Body of pancreas (tissue), 4 donors: ENCODE measurements at places on chromosomes 7 and 10. TPM values are rescaled to one million over a fixed set of nuclear protein-coding genes. Genes with fewer than 3 reads are reported as not detected.

ST8SIA6 gene
- total RNA-seq: not detected

- H3K4me1 ChIP-seq: no peaks in the 10 kb centered on the region
- H3K27ac ChIP-seq: no peak overlapping the region
- no peak overlapping the region for H3K4me3 ChIP-seq
- no peaks in the 10 kb centered on the region for H3K36me3 ChIP-seq
These were observed 311.0 kb downstream of the GPAM start for GRCh38 chr10:111872591-111872990.

DNA sequence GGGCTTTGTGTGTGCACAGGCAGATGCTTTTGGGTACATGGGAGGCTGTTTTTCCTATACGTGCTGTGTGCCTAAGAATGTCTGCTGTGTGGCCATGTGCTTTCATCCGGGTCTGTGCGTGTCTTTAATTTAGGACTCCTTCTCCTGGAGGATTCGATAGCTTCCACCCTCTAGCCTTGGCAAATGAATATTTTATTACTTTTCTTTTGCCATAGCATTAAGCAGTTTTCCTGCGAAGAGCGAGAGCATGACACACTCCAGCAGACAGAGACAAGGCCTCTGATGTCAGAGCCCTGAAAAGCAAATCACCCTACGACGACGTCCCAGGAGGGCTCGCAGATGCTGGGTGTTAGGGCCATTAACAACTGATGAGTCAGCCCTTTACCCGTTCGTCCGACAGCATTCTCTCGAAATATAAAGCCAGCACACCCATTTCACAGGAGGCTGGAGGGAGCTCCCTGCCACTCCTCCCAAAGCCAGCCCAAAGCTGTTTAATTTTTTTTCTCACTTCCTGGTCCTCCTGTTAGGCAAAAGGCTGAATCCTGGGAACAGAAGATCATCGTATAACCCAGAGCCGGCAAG, 311.3 kb upstream of the ZMIZ1 start:
- H3K27ac ChIP-seq: no peak overlapping the region
- H3K4me3 ChIP-seq: no peak overlapping the region
- no peaks in the 10 kb centered on the region for H3K27me3 ChIP-seq
- H3K36me3 ChIP-seq: no peaks in the 10 kb centered on the region
- DNase-seq: no peak
- peaks cover 16% of the 10 kb centered on the region for H3K4me1 ChIP-seq

DNA sequence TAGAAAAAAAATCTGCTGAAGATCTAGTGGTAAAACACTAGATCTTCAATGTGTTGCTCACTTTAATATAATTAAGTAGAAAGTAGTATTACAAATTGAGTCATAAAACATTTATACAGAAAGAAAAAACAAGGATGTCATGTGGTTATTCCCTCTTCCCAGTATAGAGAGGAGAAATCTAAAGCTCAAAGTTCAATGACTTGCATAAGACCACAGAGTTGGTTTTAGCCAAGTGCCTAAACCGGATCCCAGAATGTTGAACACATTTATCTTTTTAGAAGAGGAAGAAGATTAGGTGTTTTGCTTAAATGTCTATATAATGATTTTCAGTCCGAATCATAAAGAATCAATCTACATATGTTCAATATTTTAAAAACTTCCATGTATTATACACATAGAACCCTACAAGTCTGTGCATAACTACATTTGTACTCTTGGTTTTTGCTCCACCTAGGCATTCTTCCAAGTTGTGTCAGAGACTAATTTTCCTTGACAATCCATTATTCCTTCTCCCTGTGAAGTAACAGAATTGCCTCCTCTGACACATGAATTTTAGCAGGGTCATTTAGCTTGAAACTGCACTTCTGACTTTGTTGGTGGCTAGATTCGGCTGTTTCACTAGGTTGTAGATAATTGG, 389.2 kb downstream of the MAGI2 start:
- H3K4me3 ChIP-seq: no peak overlapping the region
- no peaks in the 10 kb centered on the region for H3K4me1 ChIP-seq
- no peaks in the 10 kb centered on the region for H3K36me3 ChIP-seq
- H3K27me3 ChIP-seq: no peaks in the 10 kb centered on the region
- no peak for DNase-seq

DNA sequence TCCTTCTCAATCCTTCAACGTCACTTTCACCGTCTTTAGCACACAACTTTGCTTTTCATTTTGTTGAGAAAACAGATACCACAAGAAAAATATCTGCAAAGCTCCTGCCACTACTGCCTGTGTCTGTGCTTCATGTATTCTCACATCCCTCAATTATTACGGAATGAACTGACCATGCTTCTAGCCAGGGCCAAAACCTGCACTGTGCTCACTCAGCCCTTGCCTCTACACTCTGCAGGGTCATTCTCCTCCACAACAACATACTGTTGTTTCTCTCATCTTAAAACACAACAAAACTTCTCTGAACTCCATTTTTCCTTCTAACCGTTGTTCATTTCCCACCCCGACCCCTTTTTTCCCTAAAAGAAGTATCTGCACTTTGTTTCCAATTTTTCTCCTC, 29.5 kb downstream of the BMPR1A start:
- H3K4me3 ChIP-seq: no peak overlapping the region
- peaks cover 20% of the 10 kb centered on the region for H3K4me1 ChIP-seq
- H3K27ac ChIP-seq: peak overlapping the region; percentile 70
- no peaks in the 10 kb centered on the region for H3K36me3 ChIP-seq
- no peaks in the 10 kb centered on the region for H3K27me3 ChIP-seq
- no peak for DNase-seq

- no peaks in the 10 kb centered on the region for H3K36me3 ChIP-seq
- no peak for DNase-seq
- peaks cover 6% of the 10 kb centered on the region for H3K4me1 ChIP-seq
- H3K27me3 ChIP-seq: no peaks in the 10 kb centered on the region
- H3K4me3 ChIP-seq: no peak overlapping the region
These were observed 257.7 kb downstream of the SNX13 start for GRCh38 chr7:17682586-17682985.

DNA sequence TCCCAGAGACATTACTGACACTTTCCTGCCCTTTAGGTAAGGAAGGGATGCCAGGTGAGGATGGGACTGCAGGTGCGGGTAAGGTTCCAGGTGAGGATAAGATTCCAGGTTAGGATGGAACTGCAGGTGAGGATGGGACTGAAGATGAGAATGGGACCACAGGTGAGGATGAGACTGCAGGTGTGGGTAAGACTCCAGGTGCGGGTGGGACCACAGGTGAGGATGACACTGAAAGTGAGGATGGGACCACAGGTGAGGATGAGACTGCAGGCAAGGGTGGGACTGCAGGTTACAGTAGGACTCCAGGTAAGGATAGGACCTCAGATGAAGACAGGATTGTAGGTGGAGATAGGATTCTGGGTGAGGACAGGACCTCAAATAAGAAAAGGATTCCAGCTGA, 322.3 kb downstream of the WDR37 start:
- no peaks in the 10 kb centered on the region for H3K36me3 ChIP-seq
- no peak overlapping the region for H3K27ac ChIP-seq
- H3K27me3 ChIP-seq: no peaks in the 10 kb centered on the region
- no peak overlapping the region for H3K4me3 ChIP-seq
- H3K4me1 ChIP-seq: no peaks in the 10 kb centered on the region

- H3K36me3 ChIP-seq: no peaks in the 10 kb centered on the region
- no peak overlapping the region for H3K4me3 ChIP-seq
- peaks cover under 1% of the 10 kb centered on the region for H3K4me1 ChIP-seq
- no peak overlapping the region for H3K27ac ChIP-seq
- H3K27me3 ChIP-seq: no peaks in the 10 kb centered on the region
- no peak for DNase-seq
These were observed 24.6 kb upstream of the FOXL3 start for GRCh38 chr7:265192-265997.

GRCh38 chr10:11147722-11148121, 130.1 kb downstream of the CELF2 start:
- H3K27ac ChIP-seq: no peak overlapping the region
- DNase-seq: no peak
- H3K27me3 ChIP-seq: no peaks in the 10 kb centered on the region
- no peaks in the 10 kb centered on the region for H3K36me3 ChIP-seq
- no peak overlapping the region for H3K4me3 ChIP-seq
- H3K4me1 ChIP-seq: no peaks in the 10 kb centered on the region

GRCh38 chr7:84497873-84498272, 303.3 kb upstream of the SEMA3A start:
- H3K27ac ChIP-seq: no peak overlapping the region
- no peaks in the 10 kb centered on the region for H3K4me1 ChIP-seq
- DNase-seq: no peak
- no peaks in the 10 kb centered on the region for H3K36me3 ChIP-seq
- no peaks in the 10 kb centered on the region for H3K27me3 ChIP-seq
- H3K4me3 ChIP-seq: no peak overlapping the region

- H3K27ac ChIP-seq: no peak overlapping the region
- H3K27me3 ChIP-seq: no peaks in the 10 kb centered on the region
- no peak overlapping the region for H3K4me3 ChIP-seq
These were observed 206.5 kb downstream of the SORCS1 start for GRCh38 chr10:106957823-106958588.

GRCh38 chr7:48285373-48285772, 114.1 kb downstream of the ABCA13 start:
- no peak overlapping the region for H3K27ac ChIP-seq
- H3K4me3 ChIP-seq: no peak overlapping the region
- H3K27me3 ChIP-seq: no peaks in the 10 kb centered on the region
- H3K36me3 ChIP-seq: no peaks in the 10 kb centered on the region
- DNase-seq: no peak
